AG10803 (cell line): ENCODE measurements at places on chromosomes 5 and 9.

- peak; percentile 52 for DNase-seq
These were observed 572 bp downstream of the NR4A3 start for GRCh38 chr9:99822109-99822805.

- DNase-seq: no peak
These were observed 1.8 kb upstream of the PDE8B start for GRCh38 chr5:77208507-77209163.

- DNase-seq: no peak
These were observed 322.0 kb downstream of the NTRK2 start for GRCh38 chr9:84991514-84991870.

DNA sequence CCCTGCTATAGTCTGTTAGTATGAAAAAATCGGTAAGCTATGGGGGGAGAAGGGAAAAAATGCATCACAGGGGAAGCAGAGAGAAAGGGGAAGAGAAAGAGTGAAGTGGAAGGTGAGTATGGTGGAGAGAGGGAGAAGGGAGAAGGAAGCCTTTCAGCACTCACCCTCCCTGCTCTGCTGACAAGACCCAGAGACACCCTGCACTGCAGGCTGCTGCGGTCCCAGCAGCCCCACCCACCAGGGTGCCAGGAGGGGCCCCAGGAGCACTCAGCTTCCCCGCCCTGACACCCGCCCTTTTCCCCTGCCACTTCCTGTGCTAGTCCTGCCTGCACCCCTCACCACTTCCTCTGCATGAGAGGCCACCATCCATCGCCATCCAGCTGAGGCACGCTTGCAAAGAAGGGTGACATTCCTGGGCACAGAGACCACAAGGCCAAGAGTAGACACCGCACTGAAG, 12.7 kb downstream of the STK10 start:
- DNase-seq: no peak

GRCh38 chr5:683551-684481, 9.3 kb downstream of the TPPP start:
- no peak for DNase-seq

DNA sequence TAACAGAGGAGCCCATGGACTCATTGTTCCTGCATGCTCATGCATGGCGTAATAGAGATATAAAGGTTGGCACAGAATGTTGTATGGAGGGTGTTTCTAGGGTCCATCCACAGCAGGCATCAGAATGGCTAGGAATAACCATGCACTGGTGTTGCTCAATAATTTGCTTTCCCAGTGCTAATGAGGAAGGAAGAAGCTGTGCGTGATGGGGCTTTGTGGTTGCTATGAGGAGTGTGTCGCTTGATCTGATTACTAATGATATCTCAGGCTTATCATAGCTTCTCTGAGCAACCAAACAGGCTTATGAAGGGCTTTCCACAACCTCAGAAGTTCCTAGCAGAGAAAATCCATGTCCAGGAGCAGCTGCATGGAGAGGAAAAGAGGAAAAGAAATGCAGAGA, 151.3 kb upstream of the TRPC7 start:
- DNase-seq: no peak

GRCh38 chr5:167731951-167732350, 559.5 kb upstream of the WWC1 start:
- peak; percentile 48 for DNase-seq

- DNase-seq: no peak
These were observed 17.8 kb downstream of the ITK start for GRCh38 chr5:157198277-157198986.

DNA sequence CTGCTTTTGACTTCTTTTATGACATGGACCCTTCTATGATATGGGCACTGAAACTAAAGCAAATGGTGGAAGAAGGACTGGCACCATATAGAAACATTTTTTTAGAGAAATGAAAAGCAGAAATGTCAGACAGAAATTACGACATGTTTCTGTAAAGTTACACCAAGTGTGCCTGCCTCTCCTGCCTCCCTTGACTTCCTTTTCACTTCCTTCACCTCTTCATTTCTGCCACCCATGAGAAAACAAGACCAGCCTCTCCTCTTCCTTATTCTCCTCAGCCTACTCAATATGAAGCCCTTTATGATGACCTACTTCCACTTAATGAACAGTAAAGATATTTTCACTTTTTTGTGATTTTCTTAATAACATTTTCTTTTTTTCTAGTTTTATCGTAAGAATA, 44.5 kb downstream of the ERCC6L2 start:
- DNase-seq: no peak

DNA sequence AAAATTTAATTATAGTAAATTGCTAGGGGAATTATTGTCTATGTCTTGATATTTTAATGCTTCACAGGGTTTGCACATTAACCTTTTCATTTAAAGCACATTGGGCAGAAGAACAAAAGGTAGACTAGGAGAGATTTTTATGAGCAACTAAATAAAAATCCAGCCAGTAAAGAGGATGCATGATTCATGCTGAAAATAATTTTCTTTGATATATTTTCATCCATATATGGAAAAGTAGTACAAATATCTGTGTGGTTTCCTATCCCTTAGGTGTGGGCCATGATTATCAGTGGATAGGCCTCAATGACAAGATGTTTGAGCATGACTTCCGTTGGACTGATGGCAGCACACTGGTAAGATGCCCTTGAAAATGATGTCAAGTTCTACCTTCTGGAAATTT, 83.1 kb downstream of the VCAN start:
- no peak for DNase-seq

- peak; percentile 48 for DNase-seq
These were observed 1.0 kb downstream of the GGTA1 start for GRCh38 chr9:121498487-121499176.

- DNase-seq: no peak
These were observed 101.6 kb upstream of the TBCA start for GRCh38 chr5:77877516-77878355.

DNA sequence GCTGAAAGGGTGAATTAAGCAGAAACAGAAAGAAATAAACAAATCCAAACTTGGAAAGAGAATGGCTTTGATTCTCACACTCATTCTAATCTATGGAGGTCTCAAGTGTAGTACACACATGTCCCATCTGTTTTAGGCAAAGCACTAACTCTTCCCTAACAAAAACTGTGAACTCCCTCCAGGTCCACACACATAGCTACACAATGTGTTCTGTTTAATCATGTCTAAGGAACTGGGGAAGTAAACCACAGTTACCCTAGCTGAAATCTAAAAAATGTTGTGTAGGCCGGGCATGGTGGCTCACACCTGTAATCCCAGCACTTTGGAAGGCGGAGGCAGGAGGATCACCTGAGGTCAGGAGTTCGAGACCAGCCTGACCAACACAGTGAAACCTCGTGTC, 118.7 kb upstream of the FST start:
- DNase-seq: no peak

DNA sequence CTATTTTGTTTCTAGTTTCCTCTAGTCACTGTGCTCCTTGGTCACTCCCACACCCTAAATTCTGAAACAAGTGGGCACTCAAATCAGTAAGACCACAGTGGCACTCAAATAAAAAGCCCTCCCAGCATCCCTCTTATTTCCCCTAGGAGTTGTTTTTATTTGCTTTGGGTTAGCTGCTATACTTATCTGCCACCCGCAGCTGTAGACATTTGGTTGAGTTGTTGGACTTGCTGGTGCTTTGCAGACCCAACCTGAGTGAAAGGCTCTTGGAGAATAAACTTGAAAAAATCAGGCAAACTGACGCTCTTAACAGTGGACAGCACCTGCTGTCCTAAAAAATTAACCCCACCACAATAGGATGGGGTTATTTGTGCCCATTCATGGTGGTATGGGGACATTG, 203.0 kb downstream of the SPATA31A6 start:
- DNase-seq: no peak

DNA sequence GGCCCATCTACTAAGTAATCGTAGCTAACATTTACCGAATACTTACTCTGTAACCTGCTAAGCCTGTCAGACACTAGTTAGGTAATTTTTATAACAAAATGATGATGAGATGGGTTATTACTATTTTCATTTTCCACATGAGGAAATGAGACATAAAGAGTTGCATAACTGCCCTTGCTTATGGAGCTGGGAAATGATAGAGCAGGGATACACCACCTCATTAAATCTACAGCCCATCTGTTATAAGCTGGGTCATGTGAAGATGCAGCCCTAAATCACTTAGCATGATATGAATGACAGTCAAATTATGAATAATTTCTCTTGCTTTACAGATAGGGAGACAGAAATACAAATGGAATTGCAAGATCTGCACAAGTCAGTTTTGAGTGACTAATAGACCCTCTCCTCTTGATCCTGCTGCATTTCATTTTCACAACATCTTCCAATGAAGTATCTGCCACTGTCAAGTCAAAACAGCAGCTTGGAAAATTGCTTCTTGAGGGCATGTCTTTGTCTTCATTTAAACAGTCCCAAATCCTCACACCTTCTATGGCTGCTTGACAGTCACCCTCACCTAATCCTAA, 364.7 kb downstream of the PRELID2 start:
- DNase-seq: no peak

DNA sequence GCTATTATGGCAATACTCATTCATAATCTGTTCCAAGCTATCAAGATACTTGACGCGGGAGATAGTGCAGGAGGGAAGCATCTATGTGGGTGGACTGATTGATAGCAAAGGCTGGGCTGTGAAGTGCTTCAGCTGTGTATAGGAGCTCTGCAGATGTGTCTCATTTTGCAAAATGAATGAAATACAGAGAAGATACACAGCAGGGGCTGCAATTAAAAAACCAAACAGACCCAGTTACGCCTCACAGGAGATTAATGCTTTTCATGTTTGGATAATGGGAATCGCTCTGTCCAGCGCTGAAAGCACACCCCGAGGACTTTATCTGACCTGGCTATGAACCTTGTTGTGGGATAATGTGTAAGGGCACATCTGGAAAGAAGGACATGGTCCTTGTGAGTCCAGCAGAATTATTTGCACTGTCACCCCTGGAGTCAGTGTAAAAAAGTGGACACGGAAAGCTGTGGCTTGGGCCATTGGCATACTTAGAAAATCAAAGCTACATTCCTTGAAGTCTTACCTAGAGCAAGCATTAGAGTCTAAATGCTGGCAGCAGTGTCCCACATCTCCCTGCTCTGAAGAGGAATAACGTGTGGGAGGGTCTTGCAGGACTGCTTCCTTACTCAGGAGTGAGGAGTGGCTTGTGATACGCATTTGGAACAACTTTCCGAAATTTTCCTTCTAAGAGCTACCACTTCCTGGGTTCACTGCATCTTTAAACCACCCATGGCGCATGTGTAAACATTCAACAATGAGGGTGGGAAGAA, 2.6 kb downstream of the SH3RF2 start:
- no peak for DNase-seq

GRCh38 chr9:74951725-74952151, 974 bp downstream of the C9orf40 start:
- DNase-seq: peak; percentile 22

DNA sequence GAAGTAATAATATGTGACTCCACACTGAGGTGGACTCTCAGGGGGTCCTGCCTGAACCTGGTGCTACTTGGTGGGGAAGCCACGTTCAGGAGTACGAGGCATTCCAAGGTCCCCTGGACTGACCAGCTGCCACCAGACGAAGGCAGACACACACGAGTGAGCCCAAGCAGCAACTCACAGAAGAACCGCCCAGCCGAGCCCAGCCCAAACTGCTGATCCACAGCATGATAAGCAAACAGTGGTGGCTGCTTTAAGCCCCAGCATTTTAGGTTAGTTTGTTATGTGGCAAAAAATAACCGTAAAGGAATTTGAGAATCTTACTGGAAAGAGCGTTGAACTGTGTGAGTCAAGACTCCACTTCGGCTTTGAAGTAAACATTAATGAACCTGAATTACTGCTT, 8.8 kb upstream of the LHX3 start:
- DNase-seq: no peak

- DNase-seq: no peak
These were observed 264.7 kb downstream of the SLIT3 start for GRCh38 chr5:169036079-169036805.

- DNase-seq: peak; percentile 49
These were observed 152.8 kb upstream of the IER5L start for GRCh38 chr9:129330711-129331492.

- DNase-seq: no peak
These were observed 1242.0 kb upstream of the ACO1 start for GRCh38 chr9:31142456-31142855.

- DNase-seq: no peak
These were observed 16.9 kb downstream of the CAMSAP1 start for GRCh38 chr9:135890190-135891026.

DNA sequence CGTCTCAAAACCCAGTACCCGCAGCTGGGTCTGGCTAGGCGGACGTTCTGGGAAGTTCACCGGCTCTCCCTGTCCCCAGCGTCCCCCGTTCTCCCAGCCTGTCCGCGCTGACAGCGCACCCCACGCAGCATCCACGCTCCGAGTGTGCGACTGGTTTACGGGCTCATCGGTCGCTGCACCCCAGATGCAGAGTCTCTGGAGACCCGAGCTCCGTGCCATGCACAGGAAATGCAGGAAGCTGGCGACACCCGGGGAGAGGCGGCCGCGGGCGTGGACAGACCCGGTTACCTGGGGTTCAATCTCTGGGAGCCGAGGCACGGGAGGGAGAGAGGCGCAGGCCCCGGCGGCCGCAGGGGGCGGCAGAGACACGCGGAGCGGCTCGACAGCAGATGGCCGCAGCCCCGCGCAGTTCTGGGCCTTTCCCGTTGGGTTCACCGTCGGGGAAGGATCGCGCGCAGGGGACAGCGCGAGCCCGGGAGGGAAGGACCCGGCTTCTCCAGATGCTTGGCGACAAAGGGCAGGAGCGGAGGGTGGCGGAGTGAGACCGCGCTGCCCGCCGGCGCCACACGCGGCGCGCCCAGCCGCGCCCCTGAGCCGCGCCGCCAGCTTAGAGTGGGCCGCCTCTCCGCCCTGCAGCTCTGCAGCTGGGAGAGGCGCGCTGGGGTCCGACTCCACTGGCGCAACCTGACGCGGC, 558 bp downstream of the SHROOM1 start:
- DNase-seq: peak; percentile 58

- DNase-seq: no peak
These were observed 38.6 kb upstream of the IFNE start for GRCh38 chr9:21520501-21521228.

DNA sequence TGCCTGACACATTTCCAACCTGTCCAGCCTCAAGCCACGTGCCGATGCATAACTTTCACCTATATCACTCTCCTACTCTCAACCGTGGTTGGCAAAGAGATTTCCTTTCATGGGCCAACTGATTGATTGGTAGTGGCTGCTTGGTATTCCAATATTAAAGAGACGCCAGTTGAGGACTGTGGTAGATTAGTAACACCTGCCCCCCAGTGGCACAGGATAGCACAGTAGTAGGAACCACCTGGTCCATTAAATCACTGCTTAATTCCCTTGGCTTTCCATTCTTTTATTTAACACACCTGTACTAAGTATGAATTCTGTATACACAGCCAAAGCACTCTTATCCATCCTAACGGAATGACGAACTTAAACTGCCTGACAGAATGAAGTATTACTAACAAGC, 19.1 kb upstream of the FOXB2 start:
- no peak for DNase-seq

DNA sequence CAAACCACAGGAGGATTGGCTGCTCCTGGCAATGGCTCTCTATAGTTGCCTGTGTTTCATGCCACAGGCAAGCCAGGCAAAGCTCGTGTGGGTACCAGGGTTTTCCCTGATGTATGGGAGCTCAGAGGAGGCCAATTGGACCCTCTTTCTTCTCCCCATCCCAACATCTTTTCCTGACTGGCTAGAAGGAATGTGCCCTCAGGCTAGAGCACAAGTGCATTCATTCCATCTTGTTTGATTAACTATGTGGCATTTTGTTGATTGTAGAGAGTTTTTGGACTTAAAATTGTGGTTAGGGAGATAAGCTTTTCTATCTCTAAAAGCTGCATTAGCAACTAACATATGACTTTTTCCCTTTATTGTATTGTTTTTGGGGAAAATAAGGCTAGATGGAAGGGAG, 561.3 kb downstream of the PSAT1 start:
- DNase-seq: no peak
